ENCODE measurements at places on chromosomes 13 and 19. TPM values are rescaled to one million over a fixed set of nuclear protein-coding genes. Genes with fewer than 3 reads are reported as not detected.

DNA sequence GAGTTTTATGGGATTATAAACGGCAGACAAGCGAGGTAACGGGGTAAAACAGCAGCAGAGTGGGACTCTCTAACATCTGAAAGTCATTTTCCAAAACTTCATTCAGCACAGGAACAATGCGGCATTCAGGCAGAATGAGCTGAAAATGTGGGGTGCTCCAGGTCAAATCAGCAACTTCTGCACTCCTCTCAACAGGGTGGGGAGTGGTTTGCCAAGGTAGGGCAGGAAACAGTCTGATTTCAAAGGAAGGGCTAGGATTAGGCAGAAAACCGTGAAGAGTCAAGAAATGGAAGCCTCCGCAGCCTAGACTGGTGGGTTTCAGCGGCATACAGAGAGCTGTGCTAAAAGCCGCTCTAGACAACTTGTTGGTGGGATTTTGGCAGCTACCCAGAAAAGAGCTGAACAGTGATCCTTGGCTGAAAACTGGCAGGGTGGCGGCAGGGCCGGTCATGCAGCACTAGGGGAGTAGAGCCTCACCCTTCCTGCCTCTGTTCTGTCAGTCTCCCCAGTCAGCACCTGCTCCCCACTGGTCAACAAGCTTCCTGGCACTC, 154.2 kb upstream of the KLF12 start:
- peaks cover 44% of the 10 kb centered on the region for H3K4me1 ChIP-seq
- H3K36me3 ChIP-seq = no peaks in the 10 kb centered on the region
- DNase-seq = peak; percentile 66
- H3K27ac ChIP-seq = peak overlapping the region; percentile 25
- no peaks in the 10 kb centered on the region for H3K27me3 ChIP-seq
- peak overlapping the region; percentile 21 for H3K4me3 ChIP-seq

- DNase-seq = no peak
- H3K36me3 ChIP-seq = peaks cover 19% of the 10 kb centered on the region
- no peak overlapping the region for H3K4me3 ChIP-seq
- no peaks in the 10 kb centered on the region for H3K27me3 ChIP-seq
These were observed 4.2 kb downstream of the ZSCAN5A start for GRCh38 chr19:56310462-56310861.

- H3K36me3 ChIP-seq = peaks cover 21% of the 10 kb centered on the region
- no peak overlapping the region for H3K4me3 ChIP-seq
- H3K27me3 ChIP-seq = peaks cover 47% of the 10 kb centered on the region
- H3K27ac ChIP-seq = no peak overlapping the region
- peaks cover 36% of the 10 kb centered on the region for H3K4me1 ChIP-seq
- no peak for DNase-seq
These were observed 3.1 kb downstream of the AMH start for GRCh38 chr19:2252055-2252796.

DNA sequence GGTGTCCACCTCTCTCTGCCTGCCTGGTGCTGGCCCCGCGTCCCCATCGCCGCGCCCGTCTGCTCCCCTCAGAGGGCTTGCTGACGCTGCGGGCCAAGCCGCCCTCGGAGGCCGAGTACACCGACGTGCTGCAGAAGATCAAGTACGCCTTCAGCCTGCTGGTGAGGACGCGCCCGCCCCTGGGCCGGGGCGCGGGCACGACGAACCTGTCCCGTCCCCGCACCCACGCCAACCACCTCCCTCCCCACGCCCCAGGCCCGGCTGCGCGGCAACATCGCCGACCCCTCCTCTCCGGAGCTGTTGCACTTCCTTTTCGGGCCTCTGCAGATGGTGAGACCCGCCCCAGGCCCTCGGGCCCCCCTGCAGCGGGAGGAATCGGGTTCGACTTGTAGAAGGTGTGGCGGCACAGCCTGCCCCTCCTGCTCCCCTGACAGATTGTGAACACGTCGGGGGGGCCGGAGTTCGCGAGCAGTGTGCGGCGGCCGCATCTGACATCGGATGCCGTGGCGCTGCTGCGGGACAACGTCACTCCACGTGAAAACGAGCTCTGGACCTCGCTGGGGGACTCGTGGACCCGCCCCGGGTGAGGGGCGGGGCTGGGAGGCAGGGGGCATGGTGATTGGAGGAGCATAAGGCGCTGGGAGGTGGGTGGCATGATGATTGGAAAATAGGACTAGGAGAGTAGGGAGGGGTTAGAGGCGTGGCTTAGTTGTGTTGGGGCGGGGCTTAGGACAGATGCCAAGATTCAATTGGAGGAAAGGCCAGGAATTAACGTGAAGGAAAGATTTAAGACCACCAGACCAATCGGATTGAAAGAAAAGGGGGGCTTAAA, 6.6 kb downstream of the EPS8L1 start:
- H3K27ac ChIP-seq = no peak overlapping the region
- no peak for DNase-seq
- H3K36me3 ChIP-seq = no peaks in the 10 kb centered on the region
- H3K27me3 ChIP-seq = peaks cover 61% of the 10 kb centered on the region
- H3K4me1 ChIP-seq = peaks cover 41% of the 10 kb centered on the region
- peak overlapping the region; percentile 36 for H3K4me3 ChIP-seq

DNA sequence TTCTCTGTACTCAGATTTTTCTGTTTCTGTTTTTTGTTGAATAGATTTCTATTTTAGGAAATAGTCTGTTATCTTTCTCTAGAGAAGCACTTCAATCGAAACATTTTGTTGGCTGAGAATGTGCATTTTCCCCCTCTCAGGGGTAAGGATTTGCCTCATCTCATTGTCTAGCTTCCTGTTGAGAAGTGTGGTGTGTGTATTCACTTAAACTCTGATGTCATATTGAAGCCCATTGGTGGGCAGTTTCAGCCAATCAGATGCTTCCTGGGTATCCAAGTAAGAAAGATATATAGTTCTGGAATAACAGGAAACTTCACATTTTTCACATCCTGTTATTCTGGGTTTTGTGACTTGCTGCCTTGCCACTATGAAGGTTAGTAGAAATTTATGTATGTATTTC, 87.6 kb downstream of the ARHGEF7 start:
- no peak overlapping the region for H3K4me3 ChIP-seq
- no peak for DNase-seq
- H3K27ac ChIP-seq = no peak overlapping the region
- H3K36me3 ChIP-seq = no peaks in the 10 kb centered on the region
- no peaks in the 10 kb centered on the region for H3K4me1 ChIP-seq
- no peaks in the 10 kb centered on the region for H3K27me3 ChIP-seq

DNA sequence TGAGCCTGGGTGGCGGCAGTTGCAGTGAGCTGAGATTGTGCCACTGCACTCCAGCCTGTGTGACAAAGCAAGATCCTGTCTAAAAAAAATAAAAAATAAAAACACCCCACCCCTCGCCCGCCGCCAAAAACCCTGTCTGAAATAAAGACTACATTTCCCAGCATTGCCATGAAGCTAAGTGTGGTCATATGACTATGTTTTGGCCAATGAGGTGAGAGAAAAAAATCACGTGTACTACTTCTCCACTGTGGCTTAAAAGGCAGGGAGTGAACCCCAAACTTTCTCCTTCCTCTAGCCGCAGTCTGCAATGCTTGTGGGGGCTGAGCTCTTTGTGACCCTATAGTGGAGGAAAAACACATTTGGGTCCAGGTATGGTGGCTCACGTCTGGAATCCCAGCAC, 54.9 kb downstream of the COLGALT1 start:
- no peaks in the 10 kb centered on the region for H3K36me3 ChIP-seq
- no peak for DNase-seq
- H3K4me3 ChIP-seq = no peak overlapping the region
- no peak overlapping the region for H3K27ac ChIP-seq
- peaks cover 29% of the 10 kb centered on the region for H3K27me3 ChIP-seq
- no peaks in the 10 kb centered on the region for H3K4me1 ChIP-seq

DNA sequence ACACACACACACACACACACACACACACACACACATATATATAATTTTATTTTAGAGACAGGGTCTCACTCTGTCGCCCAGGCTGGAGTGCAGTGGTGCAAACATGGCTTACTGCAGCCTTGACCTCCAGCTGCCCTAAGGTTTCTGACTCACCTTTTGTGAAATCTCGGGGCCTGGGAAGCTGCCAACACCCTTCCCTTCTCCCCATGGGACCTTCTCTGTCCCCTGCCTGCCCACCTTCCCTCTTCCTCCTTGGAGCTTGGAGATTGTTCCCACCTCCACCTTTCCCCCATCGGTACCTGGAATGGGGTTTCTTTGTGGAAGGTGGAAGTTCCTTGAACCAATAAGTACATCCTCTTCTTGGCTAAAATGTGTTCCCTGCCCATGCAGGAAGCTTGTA, 6.3 kb downstream of the ARRDC5 start:
- DNase-seq = no peak
- H3K4me3 ChIP-seq = no peak overlapping the region
- no peaks in the 10 kb centered on the region for H3K4me1 ChIP-seq
- H3K27me3 ChIP-seq = no peaks in the 10 kb centered on the region
- no peak overlapping the region for H3K27ac ChIP-seq

- no peaks in the 10 kb centered on the region for H3K27me3 ChIP-seq
- no peaks in the 10 kb centered on the region for H3K36me3 ChIP-seq
- H3K27ac ChIP-seq = no peak overlapping the region
These were observed 69.9 kb downstream of the SLITRK6 start for GRCh38 chr13:85729296-85729695.

GRCh38 chr13:112210371-112210770, 143.4 kb downstream of the SOX1 start:
- H3K36me3 ChIP-seq = no peaks in the 10 kb centered on the region
- no peaks in the 10 kb centered on the region for H3K4me1 ChIP-seq
- H3K27me3 ChIP-seq = no peaks in the 10 kb centered on the region
- no peak overlapping the region for H3K27ac ChIP-seq
- no peak overlapping the region for H3K4me3 ChIP-seq

- H3K27me3 ChIP-seq = no peaks in the 10 kb centered on the region
- no peaks in the 10 kb centered on the region for H3K4me1 ChIP-seq
- no peak overlapping the region for H3K4me3 ChIP-seq
- no peak overlapping the region for H3K27ac ChIP-seq
These were observed 498.6 kb downstream of the EFNB2 start for GRCh38 chr13:106036870-106037269.

- no peaks in the 10 kb centered on the region for H3K27me3 ChIP-seq
- no peaks in the 10 kb centered on the region for H3K36me3 ChIP-seq
- H3K27ac ChIP-seq = peak overlapping the region; percentile 68
- no peak for DNase-seq
These were observed 6.4 kb downstream of the GNA15 start for GRCh38 chr19:3142292-3142670.

DIAPH3 gene
- not detected for total RNA-seq

SLC10A2 gene
- not detected for total RNA-seq

ARRDC5 gene
- total RNA-seq = not detected

ETV2 gene
- total RNA-seq = not detected

TSKS gene
- 0.83 TPM for total RNA-seq

Measured in sigmoid colon (tissue), 7 donors.